ENCODE measurements at places on chromosomes 2 and 18.

DNA sequence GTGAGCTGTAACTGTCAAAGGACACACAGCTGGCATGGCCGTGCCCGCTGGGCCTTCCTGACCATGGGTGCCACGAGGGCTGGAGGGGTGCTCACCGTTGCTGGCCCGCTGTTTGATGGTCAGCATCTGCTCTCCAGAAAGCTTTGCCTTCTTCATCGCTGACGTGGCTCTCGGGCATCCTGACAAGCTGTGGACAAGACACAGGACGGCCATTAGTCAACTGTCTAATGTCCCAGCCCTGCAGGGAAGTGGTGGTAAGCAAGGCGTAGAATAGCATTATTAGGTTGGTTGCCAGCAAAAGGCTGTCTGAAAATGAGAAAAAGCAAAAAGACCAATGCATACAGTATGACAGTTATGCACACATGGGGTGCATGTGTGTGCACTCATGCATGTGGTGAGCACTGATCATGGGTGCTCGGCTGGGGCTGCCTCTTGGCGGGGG lies 64.7 kb upstream of the PXDN start:
- DNase-seq = no peak

DNA sequence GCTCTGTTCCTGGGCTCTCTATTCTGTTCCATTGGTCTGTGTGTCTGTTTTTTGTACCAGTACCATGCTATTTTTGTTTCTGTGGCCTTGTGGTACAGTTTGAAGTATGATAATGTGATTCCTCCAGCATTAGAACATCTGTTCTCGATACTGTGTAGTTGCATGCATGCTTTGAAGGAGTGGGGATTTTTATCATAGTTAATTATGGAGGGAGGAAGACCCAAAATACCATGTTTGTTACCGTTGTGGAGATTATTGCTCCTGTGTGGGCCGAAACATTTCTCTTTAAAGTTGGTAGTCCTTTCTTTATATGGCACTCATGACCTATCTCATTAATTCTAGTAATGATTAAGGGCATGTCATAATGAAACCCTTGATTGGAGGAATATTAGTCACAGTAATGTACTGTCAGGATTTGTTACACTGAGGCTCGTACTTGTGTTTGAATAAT lies 87.6 kb downstream of the TTC27 start:
- DNase-seq = no peak

GRCh38 chr2:65453916-65454315 lies 21.5 kb upstream of the SPRED2 start:
- DNase-seq = no peak

DNA sequence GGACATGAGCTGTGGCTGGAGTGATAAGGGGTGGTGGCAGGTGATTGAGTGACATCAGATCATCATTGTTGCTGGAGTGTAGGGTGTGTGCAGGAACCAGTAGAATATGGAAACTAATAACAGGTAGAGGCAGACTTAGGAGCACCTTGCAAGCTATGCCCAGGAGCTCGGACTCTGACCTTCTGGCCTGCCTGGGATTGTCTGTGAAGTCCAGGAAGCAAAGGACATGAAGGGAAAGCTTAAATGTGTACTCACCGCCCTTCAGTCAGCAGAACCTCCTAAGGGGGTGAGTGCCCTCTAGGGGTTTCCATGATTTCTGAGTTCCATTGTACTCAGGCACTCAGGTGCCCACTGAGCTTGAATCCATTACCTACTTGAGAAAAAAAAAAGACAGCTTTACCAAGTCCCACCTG lies 104.2 kb downstream of the CRIM1 start:
- no peak for DNase-seq

DNA sequence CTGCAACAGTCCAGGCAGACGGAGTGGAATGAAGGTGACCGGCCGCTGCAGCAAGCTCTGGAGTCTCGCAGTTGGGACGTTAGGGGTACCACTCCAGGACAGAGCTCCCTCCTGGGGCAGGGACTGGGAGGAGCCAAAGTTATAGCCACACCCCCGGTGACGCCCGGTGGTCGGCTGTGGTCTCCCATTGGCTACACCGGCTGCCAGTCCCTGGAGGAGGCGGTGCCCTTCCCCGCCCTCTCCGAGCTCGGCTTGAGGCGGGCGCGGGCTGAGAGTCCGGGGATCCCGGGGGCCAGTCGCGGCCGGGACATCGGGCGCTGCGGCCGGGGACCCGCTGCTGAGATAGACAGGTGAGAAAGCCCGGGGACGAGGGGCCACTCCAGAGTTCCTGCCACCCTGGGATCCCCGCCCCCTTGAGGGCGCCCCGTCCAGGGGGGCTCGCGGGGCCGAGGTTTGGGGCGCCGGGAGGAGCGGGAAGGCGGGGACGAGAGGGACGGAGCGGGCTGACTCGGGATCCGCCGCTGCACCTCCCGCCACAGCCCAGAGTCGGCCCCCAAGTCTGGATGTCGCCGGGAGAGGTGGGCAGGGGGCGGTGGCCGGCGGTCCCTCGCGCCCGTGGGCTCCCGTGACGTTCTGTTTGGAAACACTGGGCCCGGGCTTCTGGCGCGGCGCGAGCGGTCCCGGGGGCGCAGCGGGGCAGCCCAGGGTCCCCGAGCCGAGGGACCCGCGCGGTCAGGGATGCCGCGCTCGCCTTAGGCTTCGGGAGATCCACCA lies at the start of gene PLEKHH2:
TSS of gene PLEKHH2 (plus strand) at position 231 of the 774 bp plus-strand sequence. CDS start 7,414 bp downstream, outside the sequence.
- DNase-seq = peak; percentile 89

- DNase-seq = no peak
These were observed 130.5 kb downstream of the DYSF start for GRCh38 chr2:71583876-71584275.

- DNase-seq = no peak
These were observed 142.9 kb downstream of the CCDC102B start for GRCh38 chr18:68940754-68941153.

DNA sequence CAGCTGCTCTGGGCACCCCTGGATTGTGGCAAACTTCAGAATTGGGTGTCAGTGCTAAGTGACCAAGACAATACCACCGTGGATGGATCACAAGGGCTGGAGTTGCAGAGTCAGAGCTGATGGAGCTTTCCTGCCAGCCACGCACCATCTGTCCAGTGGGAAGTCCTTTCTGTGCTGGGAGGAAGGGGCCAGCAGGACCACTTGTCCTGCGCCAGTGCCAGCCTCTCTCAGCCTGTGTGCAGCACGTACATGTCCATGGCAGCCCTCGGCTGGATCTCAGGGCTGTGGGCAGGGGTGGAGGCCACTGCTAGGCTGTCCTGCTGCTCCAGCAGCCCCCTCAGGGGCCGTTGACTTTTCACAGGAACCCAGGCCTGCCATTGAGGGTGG lies 33.3 kb downstream of the RAB31 start:
- no peak for DNase-seq

- DNase-seq = peak; percentile 51
These were observed 53.9 kb downstream of the NCK2 start for GRCh38 chr2:105798595-105798994.

GRCh38 chr2:188119112-188119838 lies 172.4 kb upstream of the GULP1 start:
- DNase-seq = no peak

Measured in T-helper 2 cell treated with Interferon-gamma antibody and Interleukin-4, amounts not matched to agents 5 μg/mL and 100 μg/mL, for 36 hours (primary cell).